ENCODE measurements at places on chromosomes 1 and 21.

GRCh38 chr1:94550800-94551241, 9.3 kb upstream of the F3 start:
- no peak for DNase-seq

GRCh38 chr1:36081926-36082485, 1.9 kb upstream of the TEKT2 start:
- DNase-seq = no peak

DNA sequence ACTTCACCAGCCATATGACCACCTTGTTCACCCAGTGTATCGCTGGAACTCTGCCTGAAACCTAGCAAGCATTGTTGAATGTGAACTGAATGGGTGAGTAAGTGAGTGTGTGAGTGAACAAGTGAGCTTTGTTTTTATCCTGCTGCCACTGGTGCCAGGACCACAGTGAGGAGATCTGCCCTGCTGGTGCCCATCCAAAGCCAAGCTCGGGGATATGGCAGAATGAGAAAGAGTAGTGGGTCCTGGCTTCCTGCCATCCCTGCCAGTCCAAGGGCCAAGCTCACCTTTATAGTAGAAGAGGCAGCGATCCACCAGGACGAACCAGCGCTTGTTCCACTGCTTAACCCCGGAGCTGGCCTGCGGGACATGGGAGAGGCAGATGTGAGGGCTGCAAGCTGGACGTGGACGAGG, 53.4 kb upstream of the GOLT1A start:
- DNase-seq = no peak

DNA sequence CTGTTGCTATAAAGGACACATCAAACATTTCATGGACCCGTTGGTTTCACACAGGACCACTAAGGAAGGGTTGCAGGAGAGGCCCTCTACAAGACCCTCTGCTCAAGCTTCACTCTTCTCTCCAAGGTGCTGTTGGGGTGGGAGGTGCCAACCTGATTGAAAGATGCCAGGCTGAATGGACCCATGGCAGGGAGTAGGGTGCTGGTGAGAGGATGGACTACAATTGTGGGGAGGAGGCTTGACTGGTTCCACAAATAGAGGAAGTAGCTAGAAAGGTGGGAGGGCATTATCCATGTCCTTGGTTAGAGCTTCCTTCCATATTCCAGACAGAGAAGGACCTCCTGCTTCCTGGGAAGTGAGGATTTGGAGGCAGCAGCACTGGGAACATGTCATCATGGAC, 167.6 kb upstream of the HMGB4 start:
- DNase-seq = no peak

- peak; percentile 98 for DNase-seq
Measured at GRCh38 chr1:220818421-220819173, 31.9 kb downstream of the MTARC1 start.

- DNase-seq = no peak
Measured at GRCh38 chr1:15279576-15280230, 32.7 kb downstream of the FHAD1 start.

- peak; percentile 31 for DNase-seq
Measured at GRCh38 chr1:41695118-41695745, 210.7 kb upstream of the EDN2 start.

DNA sequence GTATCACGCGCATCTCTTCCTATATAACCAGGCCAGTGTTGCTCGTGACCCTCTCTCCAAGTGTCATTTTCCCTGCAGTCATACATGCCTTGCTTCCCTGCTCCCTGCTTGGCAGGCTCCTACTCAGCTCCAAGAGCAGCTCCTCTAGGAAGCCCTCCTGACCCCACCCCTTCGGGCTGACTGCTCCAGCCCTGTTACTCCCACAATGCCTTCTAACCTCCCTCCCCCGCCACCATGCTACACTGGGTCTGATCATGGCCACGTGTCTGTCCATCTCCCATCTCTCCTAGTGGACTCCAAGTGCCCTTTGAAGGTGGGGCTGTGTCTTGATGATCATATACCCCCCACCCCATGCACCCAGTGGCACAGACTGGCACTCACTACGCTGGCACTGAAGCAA, 44.7 kb downstream of the MRPL37 start:
- no peak for DNase-seq

DNA sequence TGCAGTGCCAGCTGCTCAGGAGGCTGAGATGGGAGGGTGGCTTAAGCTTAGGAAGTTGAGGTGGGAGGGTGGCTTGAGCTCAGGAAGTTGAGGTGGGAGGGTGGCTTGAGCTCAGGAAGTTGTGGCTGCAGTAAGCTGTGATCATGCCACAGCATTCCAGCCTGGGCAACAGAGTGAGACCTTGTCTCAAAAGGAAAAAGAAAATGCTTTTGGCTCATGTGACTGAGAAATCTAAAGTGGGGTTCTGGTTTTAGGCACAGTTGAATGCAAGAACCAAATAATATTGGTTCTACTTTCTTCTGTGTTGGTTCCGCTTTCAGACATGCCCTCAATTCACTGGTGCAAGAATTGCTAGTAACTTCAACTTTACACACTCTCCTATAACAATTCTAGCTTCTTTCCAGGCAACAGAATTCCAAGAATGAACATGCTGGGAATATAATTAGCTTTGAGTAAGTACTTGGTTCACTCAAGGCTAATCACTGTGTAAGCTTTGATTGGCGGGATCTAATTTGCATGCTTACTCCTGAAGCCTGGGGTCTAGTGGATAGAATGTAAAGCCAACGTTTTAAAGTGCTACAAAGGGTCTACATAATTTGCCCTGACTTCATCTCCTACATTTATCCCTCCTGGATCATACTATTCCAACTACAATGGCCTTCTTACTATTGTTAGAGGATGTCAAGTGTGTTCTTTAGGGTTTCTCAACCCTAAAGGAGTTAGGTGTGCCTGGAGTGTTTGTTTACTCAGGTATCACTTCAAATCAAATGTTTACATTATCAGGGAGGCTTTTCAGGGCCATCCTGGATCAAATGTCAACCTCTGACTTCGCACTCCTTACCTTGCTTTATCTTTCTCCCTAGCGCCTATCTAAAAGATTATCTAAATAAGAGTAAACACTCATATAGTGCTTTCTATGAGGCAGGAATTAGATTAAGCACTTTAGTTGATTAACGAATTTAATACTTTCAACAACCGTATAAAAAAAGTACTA, 115.1 kb downstream of the SLC16A1 start:
- DNase-seq = no peak

DNA sequence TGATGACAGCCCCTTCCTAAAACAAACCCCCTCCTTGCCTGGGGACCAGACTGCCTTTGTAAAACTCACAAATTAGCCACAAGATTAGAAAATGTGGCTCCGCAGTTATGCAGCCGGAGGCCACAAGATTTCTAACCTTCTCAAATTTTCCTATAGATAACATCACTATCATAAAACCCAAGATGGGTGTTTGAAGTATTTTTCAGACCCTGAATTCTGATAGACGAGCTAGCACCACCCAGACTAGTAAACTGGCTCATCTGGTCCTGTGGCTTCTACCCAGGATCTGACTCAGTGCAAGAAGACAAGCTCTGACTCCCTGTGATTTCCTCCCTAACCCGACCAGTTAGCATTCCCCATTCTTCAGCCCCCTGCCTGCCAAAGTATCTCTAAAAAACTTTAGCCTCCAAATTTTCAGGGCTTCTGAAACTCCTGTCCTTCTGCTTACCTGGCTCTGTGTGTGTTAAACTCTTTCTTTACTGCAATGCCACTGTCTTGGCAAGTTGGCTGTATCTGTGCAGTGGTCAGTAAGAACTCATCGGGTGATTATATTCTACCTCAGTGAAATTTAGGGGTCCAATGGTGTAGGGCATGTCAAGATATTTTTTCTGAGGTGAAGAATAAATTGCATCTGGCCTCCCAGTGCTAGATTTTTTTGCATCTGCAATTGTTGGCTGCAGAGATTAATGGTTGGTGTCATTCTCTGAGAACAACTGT, 102.1 kb downstream of the S1PR1 start:
- DNase-seq = peak; percentile 19

- no peak for DNase-seq
Measured at GRCh38 chr21:45004481-45005247, 64.8 kb downstream of the SLX9 start.

DNA sequence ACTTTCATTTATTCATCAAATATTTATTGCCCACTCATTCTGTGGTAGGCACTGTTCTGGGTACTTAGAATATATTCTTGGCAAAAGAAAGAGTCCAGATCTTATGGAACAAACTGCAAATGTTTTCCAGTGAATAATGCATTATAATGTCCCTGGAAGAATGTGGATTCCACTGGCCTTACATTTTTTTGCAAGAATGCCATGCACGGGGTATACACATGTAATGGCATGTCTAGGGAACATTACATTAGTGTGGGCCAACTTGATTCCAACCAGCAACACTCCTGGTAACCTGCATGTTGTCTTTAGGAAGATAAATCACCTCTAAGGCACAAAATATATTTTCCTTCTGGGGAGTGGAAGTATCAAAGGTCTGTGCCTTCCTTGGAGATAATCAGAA, 33.0 kb upstream of the IFI44L start:
- DNase-seq = peak; percentile 13

DNA sequence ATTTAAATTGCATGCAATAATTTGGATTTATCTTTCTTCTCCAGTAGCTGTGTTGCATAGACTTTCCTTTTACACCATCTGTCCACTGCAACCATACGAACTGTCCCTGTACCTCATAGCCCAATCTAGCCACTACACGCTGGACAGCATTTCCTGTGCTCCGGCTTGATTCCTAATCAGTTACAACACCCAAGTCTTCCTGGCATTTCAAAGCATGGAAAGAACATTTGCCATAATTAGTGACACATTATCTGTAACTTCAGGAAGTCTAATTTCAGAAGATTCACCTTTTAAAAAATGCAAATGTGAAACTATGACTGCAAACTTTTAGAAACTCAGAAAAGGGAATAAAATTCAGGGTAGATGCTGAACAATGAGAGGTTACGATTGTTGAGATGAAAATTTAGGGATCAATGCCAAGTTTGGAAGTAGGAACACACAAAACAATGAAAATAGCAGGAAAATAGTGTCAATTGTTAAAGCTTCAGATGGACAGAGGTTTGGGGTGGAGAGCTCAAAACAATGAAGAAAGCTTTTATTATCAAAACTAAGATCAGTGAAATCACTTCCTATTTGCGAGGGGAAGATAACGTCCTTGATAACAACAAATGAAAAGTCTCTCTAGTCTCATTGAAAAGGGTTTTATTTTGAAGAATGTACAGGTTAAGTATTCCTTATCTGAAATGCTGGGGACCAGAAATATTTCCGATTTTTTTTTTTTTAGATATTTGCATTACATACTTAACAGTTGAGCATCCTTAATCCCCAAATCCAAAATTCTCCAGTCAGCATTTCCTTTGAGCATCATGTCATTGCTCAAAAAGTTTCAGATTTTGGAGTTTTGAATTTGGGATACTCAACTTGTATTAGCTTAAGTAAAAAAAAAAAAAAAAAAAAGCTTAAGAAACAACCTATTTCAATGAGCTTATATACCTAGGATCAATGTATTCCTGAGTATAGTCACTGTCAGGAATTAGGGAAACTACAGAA, 107.3 kb downstream of the FNBP1L start:
- no peak for DNase-seq

DNA sequence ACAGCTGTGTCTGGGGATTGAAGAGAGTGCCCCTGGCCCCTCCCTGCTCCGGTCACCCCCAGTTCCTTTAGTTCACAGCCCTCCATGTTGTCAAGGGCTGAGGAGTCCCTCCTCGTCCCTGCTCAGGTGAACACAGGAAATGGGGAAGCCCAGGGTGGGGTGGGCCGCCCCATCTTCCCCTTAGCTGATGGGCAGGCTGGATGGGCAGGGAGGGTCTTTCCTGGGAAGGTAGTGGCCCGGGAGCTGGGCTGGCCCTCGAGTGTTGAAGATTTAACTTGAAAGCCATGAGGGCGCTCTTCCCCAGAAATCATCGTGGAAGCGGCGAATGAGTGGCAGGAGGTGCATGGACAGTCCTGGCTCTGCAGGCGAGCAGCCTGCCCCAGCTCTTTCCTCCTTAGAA, 18.3 kb upstream of the NPHP4 start:
- no peak for DNase-seq

GRCh38 chr1:58162952-58163550, 383.5 kb downstream of the OMA1 start:
- DNase-seq = peak; percentile 55

GRCh38 chr1:118973531-118974137, 14.5 kb downstream of the TBX15 start:
- peak; percentile 47 for DNase-seq

- DNase-seq = no peak
Measured at GRCh38 chr1:199353906-199354305, 673.6 kb upstream of the NR5A2 start.

DNA sequence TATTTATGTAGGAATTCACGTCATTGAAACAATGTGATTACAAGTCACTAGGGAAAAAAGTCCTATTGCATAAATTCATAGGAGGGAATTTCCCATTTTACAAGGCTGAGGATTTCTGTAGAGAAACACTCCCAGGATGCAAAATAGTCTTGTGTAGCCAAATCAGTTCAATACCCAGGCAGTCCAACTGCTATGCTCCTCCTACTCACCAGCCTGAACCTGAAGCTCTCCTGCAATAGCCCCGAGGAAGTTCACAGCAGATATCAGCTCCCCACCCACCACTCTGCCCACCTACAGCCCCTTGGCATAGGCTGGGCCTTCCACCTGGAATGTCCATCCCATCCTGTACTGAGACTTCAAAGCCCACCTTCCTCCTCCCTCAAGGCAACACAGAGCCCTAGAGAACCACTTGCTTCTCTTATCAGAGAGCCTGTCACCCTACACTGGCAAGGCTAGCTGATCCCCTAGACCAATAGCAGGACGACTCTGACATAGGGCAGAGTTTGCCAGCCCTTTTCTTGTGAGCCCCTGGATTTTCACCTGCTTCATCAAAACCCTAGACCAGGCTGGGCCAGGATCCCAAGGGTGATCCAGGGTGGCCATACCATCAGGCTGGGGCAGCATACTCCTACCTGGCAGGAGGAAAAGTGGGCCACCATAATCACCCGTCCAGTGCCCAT, 1.5 kb downstream of the LSS start:
- DNase-seq = peak; percentile 50

GRCh38 chr1:55067914-55068313, 28.6 kb downstream of the PCSK9 start:
- no peak for DNase-seq

GRCh38 chr1:38046333-38046883, at the start of gene POU3F1:
Gene POU3F1, minus strand, starts transcription at chr1:38046793. Its CDS starts 50 bp downstream, at chr1:38046743.
- DNase-seq = no peak

- peak; percentile 90 for DNase-seq
Measured at GRCh38 chr1:235902677-235903542, 36.2 kb upstream of the LYST start.

- DNase-seq = no peak
Measured at GRCh38 chr21:32777269-32777668, 5.7 kb upstream of the PAXBP1 start.

- DNase-seq = peak; percentile 49
Measured at GRCh38 chr1:43293896-43294760, 6.7 kb upstream of the TIE1 start.

Data from EL (cell line).